ENCODE measurements at places on chromosomes 1 and 21.

DNA sequence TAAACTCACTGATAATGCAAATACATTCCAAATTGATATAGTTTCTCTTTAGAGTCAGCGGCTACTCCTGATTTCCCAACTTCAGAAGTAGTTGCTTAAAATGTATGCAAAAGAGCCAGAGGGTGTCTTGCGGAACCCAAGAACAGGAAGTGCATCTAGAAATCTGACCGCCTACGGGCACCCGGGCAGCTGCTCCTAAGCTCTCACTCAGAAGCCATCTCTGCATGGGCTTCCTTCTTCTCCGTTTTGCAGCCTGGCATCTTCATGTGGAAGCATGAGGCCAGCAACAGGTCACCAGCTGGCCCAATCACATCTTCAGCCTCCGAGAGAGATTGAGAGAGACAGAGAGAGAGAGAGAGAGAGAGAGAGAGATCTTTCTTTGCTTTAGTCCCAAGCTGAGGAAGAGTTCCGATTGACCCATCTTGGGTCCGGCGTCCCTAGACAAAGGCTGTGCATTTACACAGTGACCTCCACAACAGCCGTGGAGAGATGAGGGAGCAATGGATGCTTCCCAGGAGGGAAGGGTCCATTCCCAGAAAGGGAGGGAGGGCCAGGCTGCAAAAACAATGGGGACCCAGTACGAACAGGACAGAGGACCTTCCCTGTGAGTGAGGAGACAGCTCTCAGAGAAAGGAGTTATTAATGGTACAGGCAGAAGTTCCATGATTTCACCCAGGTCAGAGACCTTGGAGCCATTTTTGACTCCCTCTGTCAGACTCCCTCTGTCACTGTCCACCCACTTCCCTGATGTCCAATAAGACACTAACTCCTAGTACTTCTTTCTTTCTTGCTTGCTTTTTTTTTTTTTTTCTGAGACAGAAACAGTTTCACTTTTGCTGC lies 28.2 kb upstream of the SLC30A1 start:
- DNase-seq, result no peak

DNA sequence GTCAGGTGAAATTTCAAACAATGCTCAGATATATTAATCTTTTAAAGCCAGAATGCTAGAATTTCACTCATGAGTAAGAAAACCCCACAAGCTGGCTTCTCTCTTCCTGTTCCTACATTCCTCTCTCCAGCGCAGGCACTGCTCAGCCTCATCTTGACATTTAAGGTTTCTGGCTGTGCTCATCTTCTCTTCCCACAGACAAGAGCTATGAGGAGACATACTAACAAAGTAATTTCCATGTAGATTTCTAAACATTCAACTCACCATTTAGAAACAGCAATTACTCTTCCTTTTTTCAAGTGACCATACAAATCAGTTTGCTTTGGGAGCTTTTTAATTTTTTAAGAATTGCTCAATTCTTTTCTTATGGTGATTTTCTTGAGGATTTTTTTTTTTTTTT lies 7.8 kb upstream of the LRRC8D start:
- no peak for DNase-seq

- DNase-seq, result no peak
These were observed 724 bp upstream of the NEK2 start for GRCh38 chr1:211676106-211676583.

DNA sequence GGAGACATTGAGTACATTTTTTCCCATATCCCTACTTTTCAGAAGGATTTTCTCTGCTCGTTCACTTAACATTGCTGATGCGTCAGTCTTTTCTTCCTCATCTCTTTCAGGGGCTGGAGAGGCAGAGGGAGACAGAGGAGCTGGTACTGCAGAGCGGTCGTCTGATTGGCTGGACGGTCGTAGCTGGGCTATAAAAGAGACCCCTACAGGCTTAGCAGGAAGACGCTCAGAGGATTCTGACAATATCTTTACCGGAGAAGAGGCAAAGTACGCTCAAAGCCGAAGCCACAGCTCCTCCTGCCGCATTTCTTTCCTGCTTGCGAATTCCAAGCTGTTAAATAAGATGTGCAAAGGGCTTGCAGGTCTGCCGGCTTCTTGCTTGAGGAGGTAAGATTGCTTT lies at the start of gene RGS4:
TSS of gene RGS4 (plus strand) at position 220 of the 400 bp plus-strand sequence. CDS start at position 344, 124 bp downstream.
- DNase-seq, result no peak

- DNase-seq, result no peak
These were observed 16.1 kb downstream of the DIPK1A start for GRCh38 chr1:92944901-92945747.

- DNase-seq, result no peak
These were observed 41.3 kb upstream of the DMBX1 start for GRCh38 chr1:46448109-46448911.

DNA sequence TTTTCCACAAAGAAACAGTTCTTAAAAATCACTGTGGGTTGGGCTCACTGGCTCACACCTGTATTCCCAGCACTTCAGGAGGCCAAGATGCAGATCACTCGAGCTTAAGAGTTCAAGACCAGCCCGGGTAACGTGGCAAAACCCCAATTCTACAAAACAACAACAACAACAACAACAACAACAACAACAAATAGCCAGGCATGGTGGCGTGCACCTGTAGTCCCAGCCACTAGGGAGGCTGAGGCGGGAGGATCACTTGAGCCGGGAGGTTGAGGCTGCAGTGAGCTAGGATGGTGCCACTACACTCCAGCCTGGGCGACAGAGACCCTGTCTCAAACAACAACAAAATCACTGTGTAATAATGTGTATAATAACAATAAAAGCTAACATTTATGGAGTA lies 40.8 kb downstream of the CDCP2 start:
- DNase-seq, result no peak

DNA sequence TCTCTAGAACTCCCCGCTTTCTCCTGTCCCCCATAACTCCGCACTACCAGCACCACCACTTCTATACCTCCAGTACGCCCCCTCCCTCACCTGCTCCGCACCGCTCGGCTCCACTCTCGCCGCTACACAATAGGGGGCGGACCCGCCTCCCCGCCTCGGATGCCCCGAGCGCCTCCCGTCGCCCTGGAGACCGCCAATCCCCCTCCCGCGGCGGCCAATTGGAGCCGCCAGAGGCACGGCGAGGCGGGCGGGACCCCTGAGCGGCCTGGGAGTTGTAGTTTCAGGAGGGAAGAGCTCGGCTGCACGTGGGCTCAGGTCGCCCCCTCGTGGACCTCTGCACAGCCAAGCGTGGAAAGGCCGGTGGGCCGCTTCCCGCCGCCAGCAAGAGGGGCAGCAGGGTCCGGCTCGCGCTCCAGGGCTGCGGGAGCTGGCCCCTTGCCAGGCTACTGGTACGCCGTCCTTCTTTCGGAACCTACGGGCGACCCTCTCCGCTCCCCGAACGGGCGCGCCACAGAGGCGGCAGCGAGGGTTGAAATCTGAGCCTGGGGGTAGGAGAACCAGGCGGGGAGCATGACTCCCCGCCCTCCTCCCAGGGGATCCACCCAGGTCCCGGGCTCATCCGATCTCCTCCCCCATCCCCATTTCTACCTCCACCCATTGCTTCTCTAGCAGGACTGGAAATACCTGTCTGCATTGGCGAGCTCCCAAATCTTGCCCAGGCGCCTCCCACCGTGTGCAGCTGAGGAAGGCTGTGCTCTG lies at the start of gene IGSF9:
TSS of gene IGSF9 (minus strand) at position 131 of the 759 bp plus-strand sequence. CDS start 2,159 bp downstream, outside the sequence.
- DNase-seq, result no peak

- DNase-seq, result no peak
These were observed 1.9 kb downstream of the ANKRD34A start for GRCh38 chr1:145962157-145963102.

- DNase-seq, result no peak
These were observed 36.2 kb downstream of the GORAB start for GRCh38 chr1:170568197-170568596.

GRCh38 chr1:161987872-161988271 lies 35.8 kb downstream of the OLFML2B start:
- DNase-seq, result no peak

- DNase-seq, result no peak
These were observed 44.6 kb downstream of the RCAN1 start for GRCh38 chr21:34570313-34570712.

GRCh38 chr1:184101571-184101970 lies 50.0 kb downstream of the TSEN15 start:
- DNase-seq, result no peak

DNA sequence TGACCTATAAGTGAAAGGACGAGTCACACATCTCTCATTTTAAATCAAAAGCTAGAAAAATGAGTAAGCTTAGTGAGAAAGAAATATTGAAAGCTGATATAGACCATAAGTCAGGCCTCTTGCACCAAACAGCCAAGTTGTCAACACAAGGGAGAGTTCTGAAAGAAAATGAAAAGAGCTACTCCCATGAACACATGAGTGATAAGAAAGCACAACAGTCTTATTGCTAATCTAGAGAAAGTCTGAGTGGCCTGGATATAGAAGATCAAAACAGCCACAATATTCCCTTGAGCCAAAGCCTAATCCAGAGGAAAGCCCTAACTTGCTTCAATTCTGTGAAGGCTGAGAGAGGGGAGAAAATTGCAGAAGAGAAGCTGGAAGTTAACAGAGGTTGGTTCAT lies 175.0 kb downstream of the SMYD3 start:
- DNase-seq, result no peak

- no peak for DNase-seq
These were observed 7.2 kb upstream of the COL6A1 start for GRCh38 chr21:45974073-45975019.

DNA sequence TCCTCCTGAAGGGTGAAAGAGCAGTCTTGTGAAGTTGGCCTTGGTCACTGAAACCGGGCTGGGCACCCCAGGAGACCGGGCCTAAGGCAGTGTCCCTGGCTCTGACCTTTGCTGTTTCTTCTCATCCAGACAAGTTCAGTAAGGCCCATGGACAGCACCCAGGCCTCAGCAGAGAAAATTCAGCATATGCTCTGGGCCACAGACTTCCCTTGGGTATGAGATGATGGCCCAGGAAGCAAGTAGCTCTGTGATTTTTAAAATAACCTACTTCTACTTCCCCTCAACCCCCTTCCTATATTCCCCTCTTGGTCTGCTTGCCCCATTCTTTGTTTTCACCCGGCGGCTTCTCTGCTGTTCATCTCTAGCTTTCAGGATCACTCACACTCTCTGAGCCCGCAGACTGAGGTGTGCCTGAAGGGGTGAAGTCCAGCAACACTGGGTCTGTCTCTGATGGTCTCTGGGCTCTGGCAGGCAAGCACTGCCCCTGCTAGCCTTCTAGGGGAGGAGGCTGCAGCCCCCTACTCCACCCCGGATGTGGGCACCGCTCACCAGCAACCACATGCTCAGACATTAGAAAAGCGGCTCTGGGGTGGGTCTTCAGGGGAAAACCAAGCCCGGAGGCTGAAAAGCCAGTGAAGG lies 2.9 kb upstream of the GPR25 start:
- DNase-seq, result no peak

DNA sequence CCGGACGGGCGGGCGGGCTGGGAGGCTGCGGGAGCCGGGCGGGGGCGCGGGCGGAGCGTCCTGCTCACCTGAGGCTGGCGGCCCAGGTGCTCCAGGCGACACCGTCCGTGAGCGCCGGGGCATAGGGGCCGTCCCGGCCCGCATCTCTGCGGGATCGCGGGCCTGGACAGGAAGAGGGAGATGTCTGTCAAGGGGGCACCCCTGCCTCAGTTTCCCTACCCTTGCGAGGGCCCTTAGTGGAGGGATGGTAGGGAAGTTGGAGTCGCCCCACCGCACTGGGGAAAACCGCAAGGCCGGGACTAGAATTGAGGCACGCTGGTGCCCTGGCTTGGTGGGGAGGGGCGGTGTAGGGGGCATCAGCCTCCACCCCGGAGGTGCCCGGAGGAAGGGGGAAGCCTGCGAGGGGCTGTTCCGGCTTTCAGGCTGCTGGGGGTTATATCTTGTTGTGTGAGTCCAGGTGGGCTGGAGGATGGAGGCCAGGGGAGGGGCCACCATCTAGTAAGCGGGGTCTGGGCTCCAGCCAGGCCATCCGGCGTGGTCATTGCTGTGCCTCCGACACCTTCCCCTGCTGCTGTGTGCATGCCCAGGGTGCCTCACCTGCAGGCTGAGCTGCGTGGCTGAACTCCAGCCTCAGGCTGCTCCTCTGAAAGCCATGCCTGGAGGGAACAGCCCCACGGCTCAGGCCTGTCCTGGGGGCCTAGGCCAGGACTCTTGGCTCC lies 580 bp downstream of the VWA1 start:
- no peak for DNase-seq

DNA sequence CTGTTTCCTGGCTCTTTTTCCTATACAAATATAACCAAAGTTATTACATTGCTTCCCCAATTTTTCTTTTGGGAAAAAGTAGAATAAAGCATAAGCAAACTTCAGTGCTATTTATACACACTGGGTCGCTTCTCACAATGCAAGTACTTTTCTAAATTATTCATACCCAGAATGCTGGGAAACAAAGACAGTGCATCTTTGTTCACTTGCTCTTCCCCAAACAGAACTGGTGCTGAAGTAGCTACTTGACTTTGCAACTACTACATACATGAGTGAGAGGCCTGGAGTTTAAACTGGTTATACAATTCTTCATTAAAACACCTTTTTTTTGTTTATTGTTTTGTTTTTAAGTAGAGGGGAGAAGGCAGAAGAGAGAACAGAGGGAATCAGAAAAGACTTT lies 40.2 kb downstream of the STX6 start:
- DNase-seq, result no peak

- no peak for DNase-seq
These were observed 210.8 kb upstream of the C1orf174 start for GRCh38 chr1:4110888-4111287.

GRCh38 chr1:97159342-97159741 lies 437.8 kb downstream of the PTBP2 start:
- DNase-seq, result no peak

- DNase-seq, result no peak
These were observed 1.1 kb upstream of the COQ8A start for GRCh38 chr1:226938903-226939437.

GRCh38 chr1:116693759-116694480 lies 26.4 kb upstream of the IGSF3 start:
- DNase-seq, result no peak

DNA sequence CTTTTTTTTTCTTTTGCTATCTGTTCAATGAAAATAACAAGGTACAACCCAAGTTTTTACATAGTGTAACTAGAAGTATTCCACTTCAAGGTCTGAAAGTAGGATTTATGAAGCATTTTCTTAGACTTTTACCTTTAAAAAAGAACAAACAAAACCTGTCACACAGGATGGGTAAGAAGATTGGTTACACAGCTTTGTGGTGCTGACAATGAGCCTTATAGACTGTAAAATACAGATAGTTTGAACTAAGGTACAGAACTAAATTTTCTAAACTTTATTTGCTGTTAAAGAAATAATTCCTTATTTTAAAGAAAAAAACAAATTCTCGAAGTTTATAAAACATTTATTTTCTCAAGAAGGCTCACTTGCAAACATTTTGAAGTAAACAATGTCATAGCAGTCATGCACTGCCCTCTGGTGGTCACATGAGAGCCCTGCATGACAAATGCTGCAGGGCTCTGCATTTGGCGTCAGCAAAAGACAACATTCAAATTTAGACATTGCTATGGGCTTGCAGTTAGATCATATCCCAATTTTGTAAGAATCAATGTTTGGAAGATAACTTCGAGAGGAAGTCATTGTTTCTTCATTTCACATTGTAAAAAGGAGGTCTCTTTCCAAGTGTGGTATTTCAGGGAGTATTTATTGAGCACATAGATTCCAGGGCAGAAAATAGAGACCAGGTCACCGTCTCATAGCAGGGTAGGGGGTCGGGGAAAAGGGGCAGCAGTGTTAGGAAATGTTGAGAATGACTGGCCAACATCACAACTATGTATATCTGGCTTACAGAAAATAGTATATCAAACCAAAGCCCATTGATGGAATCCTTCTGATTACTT lies 115.3 kb upstream of the FMN2 start:
- no peak for DNase-seq

GRCh38 chr1:103230061-103230460 lies 121.7 kb upstream of the COL11A1 start:
- DNase-seq, result no peak
